Esophagus squamous epithelium (tissue), 5 donors: ENCODE measurements at places on chromosomes 16 and 17. TPM values are rescaled to one million over a fixed set of nuclear protein-coding genes. Genes with fewer than 3 reads are reported as not detected.

DNA sequence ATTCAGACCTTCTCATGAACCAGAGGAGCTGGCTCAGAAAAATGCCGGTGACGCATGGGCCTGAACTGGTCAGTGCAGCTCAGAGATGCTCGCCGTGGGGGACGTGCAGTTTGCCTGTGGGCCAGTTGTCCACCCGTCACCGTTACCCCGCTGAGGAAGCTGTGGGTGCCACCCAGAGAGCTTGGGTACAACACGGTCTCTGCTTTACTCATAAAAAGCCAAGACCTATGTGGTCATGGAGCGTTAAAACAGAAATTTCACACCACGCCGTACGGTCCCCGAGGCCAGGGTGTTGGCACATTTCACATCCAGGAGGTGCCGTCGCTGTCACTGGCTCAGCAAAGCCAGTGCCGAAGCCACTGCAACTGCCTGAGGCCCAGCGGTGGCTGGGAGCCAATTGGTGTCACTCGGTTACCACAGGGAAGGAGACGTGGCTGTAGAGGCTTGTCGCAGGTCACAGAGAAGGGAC, 120.9 kb downstream of the METRNL start:
- no peak for DNase-seq

DNA sequence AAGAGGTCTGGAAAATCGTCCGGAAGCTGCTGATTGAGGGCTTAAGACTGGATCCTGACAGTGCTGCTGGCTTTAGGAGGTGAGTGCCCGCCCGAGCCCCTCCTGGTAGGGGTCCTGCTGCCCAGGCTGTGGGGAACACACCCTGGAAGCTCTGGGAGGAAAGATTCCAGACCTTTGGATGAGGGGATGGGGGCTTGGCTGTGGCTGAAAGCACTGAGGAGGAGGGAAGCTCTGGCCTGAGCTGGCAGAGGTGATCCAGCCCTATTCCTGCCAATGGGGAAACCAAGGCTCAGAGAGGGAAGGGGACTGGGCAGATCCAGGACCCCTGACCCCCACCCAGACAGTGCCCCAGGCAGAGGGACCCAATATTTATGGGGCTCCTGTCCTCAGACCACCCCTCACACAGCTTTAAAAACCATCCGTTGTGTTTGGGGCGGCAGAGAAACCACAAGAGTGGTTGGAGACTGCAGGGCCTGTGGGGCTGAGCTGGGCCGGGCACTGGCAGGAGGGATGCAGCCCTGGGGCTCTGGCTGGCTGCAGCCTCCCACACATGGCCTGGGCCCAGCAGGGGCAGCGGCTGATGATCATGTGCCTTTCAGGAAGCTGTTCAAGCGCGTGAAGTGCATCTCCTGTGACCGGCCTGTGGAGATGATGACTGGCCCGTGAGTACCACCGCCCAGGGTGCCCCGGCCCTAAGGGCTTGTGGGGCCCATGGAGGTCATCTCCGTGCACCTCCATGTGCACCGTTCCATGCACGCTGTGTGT, 22.8 kb downstream of the UBALD1 start:
- DNase-seq: no peak

The C16orf96 gene
- 0.19 TPM for total RNA-seq

GRCh38 chr16:52128361-52128760, 418.6 kb downstream of the TOX3 start:
- DNase-seq: no peak

DNA sequence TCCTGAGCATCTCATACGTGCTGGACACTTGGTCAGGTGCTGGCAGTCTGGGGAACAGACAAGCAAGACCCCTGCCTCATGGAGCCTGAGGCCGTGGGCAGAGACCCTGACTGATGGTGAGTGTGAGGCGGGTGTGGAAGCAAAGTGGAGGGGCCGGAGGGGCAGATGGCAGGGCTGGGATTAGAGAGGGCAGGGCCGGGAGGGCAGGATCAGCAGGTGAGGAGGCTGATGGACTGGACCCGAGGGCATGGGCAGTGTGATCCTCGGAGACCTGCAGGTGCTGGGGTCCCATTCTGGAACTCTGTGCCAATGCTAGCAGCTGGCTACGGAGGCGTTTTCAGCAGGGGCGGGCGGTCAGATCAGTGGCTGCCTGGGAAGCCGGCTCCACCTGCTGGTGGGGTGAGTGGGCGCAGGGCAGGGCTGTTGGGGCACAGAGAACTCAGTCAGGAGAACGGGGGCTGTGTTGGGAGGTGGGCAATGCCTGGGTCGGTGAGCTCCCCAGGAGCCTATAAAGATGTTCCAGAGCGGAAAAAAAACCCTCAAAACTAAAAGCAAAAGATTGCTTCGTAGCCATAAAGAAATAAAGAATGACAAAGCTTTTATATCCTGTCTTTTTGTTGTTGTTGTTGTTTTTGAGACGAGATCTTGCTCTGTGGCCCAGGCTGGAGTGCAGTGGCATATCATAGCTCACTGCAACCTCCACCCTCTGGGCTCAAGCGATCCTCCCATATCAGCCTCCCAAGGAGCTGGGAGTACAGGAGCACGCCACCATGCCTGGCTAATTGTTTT, 8.9 kb upstream of the C16orf74 start:
- DNase-seq: no peak
